ENCODE measurements at places on chromosomes 7 and 10. TPM values are rescaled to one million over a fixed set of nuclear protein-coding genes. Genes with fewer than 3 reads are reported as not detected.

The WNT8B gene
- 0.11 TPM for total RNA-seq

The BLNK gene
- total RNA-seq: 7.3 TPM

The PIK3AP1 gene
- total RNA-seq: 6.6 TPM

GRCh38 chr7:70380421-70381015 lies 751.4 kb upstream of the GALNT17 start:
- DNase-seq: no peak

DNA sequence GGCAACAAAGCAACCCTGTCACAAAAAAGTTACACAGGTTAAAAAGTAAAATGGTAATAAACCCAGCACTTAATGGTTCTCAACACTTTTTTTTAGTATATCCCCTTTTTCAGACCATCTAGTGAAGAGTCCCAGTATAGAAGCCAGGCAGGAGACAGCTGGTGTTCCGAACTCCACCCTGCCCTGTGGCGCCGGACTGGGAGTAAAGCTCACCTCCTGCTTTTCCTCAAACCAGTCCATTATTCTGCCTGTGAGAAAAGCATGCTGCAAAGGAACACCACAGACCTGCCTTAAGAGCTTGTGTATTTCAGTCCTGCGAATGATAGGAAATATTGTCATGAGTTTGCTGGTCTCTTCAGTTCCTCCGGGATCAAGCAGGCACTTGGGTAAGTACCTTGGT lies 81.0 kb downstream of the EZH2 start:
- no peak for DNase-seq

GRCh38 chr10:13712476-13712836 lies 125.7 kb downstream of the PRPF18 start:
- no peak for DNase-seq

DNA sequence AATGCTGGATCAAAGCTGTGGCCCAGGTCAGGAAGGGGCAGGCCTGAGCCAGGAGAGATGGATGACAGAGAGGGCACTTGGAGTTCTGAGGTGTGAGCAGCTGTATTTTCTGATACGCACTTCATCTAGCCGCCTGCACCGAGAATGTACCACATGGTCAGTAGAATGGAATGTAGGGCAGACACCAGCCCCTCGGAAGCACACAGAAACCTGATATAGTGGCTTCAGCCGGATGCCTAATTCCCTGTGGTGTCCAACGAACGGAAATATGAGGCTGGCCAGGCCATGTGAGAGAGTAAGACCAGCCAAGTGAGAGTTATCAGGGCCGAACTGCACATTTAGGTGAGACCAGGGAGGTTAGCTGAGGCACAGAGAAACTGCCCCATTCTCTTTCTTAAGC lies 46.7 kb upstream of the PLCE1 start:
- DNase-seq: no peak
